ENCODE measurements at places on chromosomes 7 and 10.

- no peak for DNase-seq
Measured at GRCh38 chr10:58796242-58796641, 283.6 kb downstream of the BICC1 start.

DNA sequence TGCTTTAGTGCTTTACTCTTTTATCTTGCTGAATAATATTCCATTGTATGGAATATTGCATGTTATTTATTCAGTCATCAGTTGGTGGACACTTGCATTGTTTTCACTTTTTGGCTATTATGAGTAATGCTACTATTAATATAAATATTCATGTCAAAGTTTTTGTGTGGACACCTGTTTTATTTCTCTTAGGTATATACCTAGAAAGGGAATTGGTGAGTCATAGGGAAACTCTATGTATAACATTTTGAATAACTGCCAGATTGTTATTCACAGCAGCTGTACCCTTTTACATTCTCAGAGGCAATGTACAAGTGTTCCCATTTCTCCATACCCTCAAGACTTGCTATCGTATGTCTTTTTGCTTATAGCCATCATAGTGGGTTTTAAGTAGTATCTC is 268.7 kb downstream of the SEMA3A start:
- no peak for DNase-seq

DNA sequence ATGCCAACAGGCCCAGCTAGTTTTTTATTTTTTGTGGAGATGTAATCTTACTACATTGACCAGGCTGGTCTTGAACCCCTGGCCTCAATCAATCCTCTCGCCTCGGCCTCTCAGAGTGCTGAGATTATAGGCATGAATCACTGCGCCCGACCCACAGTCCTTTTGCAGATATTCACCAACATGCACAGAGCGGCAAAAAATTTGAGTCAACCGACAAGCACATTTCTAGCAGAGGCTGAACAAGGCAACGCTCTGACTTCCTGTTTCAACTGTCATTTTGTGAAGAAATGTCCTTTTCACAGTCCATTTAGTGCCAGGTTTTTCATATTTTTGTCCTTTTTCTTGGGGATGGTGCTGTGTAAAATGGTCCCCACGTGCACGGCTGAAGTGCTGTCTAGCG is 71.1 kb upstream of the KAT6B start:
- no peak for DNase-seq

DNA sequence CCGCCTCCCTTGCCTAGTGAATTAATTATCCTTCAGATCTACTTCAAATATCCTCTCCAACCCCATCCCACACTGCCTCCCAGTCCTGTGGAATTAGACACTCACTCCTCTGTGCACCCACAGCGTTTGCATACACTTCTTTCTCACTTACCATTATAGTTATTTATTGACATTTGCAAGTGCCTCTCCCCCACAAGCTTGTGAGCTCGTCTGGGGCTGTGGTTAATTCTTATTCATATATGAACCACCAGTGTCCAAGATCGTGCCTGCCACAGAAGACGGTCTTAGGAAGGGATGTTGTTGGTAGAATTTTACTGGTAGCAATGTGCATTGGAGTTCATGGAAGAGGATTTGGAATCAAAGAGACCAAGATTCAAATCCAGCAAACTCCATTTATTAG is 68.1 kb upstream of the AOAH start:
- no peak for DNase-seq

- no peak for DNase-seq
Measured at GRCh38 chr10:94293354-94293753, 69.4 kb downstream of the NOC3L start.

GRCh38 chr10:30007406-30007805 is 52.0 kb downstream of the JCAD start:
- no peak for DNase-seq

DNA sequence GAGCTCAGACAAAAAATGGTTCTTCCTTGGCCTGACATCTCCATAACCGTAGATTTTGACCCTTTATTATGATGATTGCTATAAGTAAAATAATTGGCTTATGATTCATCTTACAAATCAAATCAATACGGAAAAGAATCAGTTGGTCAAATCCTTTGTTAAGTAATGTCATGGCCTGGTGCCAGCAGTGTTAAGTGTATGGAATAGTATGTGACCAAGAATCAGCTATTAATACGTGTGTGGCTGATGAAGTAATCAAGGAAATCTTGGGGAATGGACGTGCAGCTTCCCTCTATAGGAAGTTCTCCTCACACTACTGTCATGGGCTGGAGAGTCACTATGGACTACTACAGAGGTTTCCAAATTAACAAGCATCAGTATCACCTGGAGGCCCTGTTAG is 230.6 kb downstream of the TWIST1 start:
- DNase-seq, result no peak

GRCh38 chr10:69957886-69958555 is 94.6 kb upstream of the MACROH2A2 start:
- peak; percentile 8 for DNase-seq

GRCh38 chr10:103451091-103451813 is 918 bp downstream of the CALHM2 start:
- no peak for DNase-seq

- DNase-seq, result no peak
Measured at GRCh38 chr10:662686-663465, 26.6 kb downstream of the DIP2C start.

GRCh38 chr7:102467581-102468477 is 3.0 kb downstream of the LRWD1 start:
- no peak for DNase-seq

DNA sequence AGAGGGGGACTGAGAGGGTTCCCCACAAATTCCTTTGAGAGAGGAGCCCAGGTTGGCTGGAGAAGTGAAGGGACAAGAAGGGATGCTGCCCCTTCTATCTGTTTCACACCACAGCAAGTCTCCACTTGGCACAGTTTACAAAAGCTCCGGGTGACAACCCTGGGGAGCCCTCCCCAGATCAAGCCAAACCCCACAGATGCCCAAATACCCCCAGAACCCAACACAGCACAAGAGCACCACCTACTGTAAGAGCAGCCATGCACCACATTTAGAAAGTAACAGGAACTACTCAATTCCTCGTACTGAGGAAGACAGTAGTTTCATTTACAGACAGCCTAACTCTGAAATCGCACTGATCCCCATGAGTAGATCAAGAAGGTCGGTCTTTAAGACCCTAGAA is 67.8 kb upstream of the ATP6V0A4 start:
- no peak for DNase-seq

GRCh38 chr10:102710609-102711008 is 3.6 kb downstream of the ARL3 start:
- no peak for DNase-seq

DNA sequence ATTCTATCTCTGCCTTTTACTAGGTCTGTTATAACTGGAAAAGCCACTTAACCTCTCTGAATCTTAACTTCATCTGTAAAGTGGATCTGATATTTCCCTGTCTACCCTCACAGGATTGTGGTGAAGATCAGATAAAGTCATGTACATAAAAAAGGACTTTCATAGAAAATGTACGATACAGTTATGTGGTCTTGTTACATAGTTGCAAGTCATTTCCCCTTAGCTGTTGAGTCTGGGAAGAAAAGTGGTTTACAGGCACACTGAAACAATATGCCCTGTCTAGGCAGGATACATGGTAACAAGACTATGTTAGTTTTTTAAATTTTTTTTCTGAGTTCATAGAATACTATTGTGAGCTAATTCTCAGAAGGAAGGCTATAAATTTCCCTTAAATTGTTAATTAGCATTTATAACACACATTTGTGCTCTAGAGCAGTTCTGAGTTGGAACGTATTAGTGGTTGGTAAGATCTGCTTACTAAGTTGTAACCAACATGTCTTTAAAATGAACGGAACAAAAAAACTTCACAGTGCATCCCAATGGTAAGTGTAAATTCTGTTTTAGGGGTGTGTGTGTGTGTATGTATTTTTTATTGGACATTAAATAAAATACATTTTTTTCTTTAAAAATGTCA is 7.1 kb upstream of the GSTO1 start:
- no peak for DNase-seq

GRCh38 chr7:46115410-46115809 is 194.3 kb upstream of the IGFBP3 start:
- no peak for DNase-seq

GRCh38 chr10:132196178-132197113 is 9.7 kb downstream of the DPYSL4 start:
- no peak for DNase-seq

Data from NCI-H774 (cell line).